ENCODE measurements at places on chromosomes 12 and 14. TPM values are rescaled to one million over a fixed set of nuclear protein-coding genes. Genes with fewer than 3 reads are reported as not detected.
A peak's percentile ranks its signal among the peaks of the same experiment; 100 is the strongest.

DNA sequence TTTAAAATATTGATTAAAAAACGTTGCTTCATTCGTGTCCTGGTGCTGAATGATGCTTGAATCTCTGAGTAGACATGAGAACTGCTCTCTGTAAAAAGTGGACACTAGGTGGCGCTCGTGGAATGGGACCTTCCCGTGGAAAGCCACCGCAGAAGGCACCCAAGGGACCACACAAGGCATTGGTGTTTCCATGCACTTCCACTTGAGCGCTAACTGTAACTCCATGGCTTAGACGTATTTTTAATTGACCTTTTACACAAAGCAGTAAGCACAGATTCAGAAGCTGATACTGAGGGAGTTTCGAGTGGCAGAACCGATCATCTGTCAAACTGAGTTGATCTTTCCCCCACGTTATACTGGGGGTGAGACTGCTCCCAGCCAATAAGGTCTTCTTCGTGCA, 135.3 kb downstream of the PRKCH start:
- H3K27me3 ChIP-seq = no peaks in the 10 kb centered on the region
- H3K4me3 ChIP-seq = no peak overlapping the region
- peaks cover 60% of the 10 kb centered on the region for H3K36me3 ChIP-seq
- peaks cover 70% of the 10 kb centered on the region for H3K4me1 ChIP-seq
- DNase-seq = peak; percentile 74

DNA sequence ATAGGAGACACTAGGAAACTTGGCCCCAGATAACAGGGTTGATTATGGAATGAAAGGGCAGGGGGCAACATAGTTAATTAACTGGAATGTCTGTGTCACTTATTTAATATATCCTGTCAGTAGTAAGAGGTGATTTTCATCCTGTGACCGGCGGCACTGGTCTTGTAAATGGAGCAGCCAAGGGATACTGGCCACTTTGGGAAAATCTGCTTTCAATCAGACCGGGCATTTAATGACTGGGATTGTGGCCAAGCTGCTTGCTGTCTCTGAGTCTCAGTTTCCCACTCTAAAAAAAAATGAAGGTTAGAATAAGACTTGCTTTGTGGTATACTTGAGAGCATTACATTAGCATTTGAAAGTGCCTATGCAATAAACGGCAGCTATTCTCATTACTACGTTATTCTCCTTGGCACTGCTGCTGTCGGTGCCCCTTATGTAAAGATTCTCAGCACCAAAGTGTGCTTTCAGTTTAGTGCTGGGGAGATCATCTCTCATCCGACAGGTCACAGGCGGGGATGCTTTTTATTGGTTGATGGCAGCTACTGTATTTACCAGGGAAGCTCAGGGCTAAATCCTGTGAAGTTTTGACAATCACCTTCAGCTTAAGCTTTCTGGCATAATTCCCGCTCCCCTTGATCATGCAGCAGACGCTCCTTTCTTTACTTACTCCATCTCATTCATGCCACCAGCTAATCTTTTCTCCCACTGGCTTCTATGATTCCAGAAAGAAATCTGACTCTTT, 162.1 kb downstream of the ESRRB start:
- H3K36me3 ChIP-seq = no peaks in the 10 kb centered on the region
- no peak for DNase-seq
- no peak overlapping the region for H3K4me3 ChIP-seq
- H3K27ac ChIP-seq = no peak overlapping the region
- peaks cover 4% of the 10 kb centered on the region for H3K27me3 ChIP-seq
- H3K4me1 ChIP-seq = no peaks in the 10 kb centered on the region

- H3K4me3 ChIP-seq = no peak overlapping the region
- no peak for DNase-seq
- no peaks in the 10 kb centered on the region for H3K36me3 ChIP-seq
- no peaks in the 10 kb centered on the region for H3K4me1 ChIP-seq
- H3K27me3 ChIP-seq = no peaks in the 10 kb centered on the region
These were observed 26.5 kb upstream of the SLC15A5 start for GRCh38 chr12:16303939-16304338.

DNA sequence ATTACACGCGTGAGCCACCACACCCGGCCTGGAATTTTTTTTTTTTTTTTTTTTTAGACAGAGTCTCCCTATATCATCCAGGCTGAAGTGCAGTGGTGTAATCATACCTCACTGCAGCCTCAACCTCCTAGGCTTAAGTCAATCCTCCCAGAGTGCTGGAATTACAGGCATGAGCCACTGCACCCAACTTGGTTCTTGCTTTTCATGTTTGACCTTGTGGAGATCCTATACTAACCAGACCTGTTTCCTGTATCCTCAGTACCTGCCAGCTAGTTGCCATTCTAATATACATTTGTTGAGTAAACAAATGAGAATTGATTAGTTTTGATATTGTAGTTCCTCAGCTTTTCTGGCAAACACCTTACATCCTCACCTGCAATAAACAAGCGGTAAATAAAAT, 3.2 kb upstream of the VSIG10 start:
- H3K4me3 ChIP-seq = no peak overlapping the region
- no peaks in the 10 kb centered on the region for H3K27me3 ChIP-seq
- H3K36me3 ChIP-seq = no peaks in the 10 kb centered on the region
- H3K4me1 ChIP-seq = peaks cover 5% of the 10 kb centered on the region
- DNase-seq = no peak
- H3K27ac ChIP-seq = no peak overlapping the region

- H3K4me3 ChIP-seq = no peak overlapping the region
- peak; percentile 25 for DNase-seq
- H3K27ac ChIP-seq = no peak overlapping the region
These were observed 20.5 kb upstream of the TESC start for GRCh38 chr12:117119592-117120198.

GRCh38 chr12:57483466-57483865, 3.8 kb upstream of the ARHGAP9 start:
- no peaks in the 10 kb centered on the region for H3K27me3 ChIP-seq
- no peak for DNase-seq
- H3K4me1 ChIP-seq = peaks cover 44% of the 10 kb centered on the region

GRCh38 chr12:65902500-65902899, 78.2 kb downstream of the HMGA2 start:
- no peak for DNase-seq
- no peaks in the 10 kb centered on the region for H3K27me3 ChIP-seq
- H3K4me1 ChIP-seq = no peaks in the 10 kb centered on the region
- H3K27ac ChIP-seq = no peak overlapping the region
- H3K4me3 ChIP-seq = no peak overlapping the region

GRCh38 chr14:72611506-72611905, 282.4 kb downstream of the DPF3 start:
- no peak overlapping the region for H3K27ac ChIP-seq
- H3K4me1 ChIP-seq = no peaks in the 10 kb centered on the region
- no peak overlapping the region for H3K4me3 ChIP-seq
- no peak for DNase-seq

- no peaks in the 10 kb centered on the region for H3K36me3 ChIP-seq
- peaks cover 83% of the 10 kb centered on the region for H3K4me1 ChIP-seq
- H3K4me3 ChIP-seq = no peak overlapping the region
- no peak for DNase-seq
- H3K27me3 ChIP-seq = no peaks in the 10 kb centered on the region
These were observed 5.6 kb downstream of the SH2B3 start for GRCh38 chr12:111411185-111411764.

- no peaks in the 10 kb centered on the region for H3K36me3 ChIP-seq
- no peak for DNase-seq
- H3K27ac ChIP-seq = no peak overlapping the region
- H3K4me3 ChIP-seq = no peak overlapping the region
- no peaks in the 10 kb centered on the region for H3K4me1 ChIP-seq
- no peaks in the 10 kb centered on the region for H3K27me3 ChIP-seq
These were observed 58.2 kb downstream of the SETD3 start for GRCh38 chr14:99422228-99423010.

- no peak for DNase-seq
- H3K27ac ChIP-seq = no peak overlapping the region
These were observed 40.2 kb upstream of the OTOGL start for GRCh38 chr12:80059102-80059501.

GRCh38 chr14:74737753-74738325, 24.9 kb downstream of the FCF1 start:
- no peak for DNase-seq
- no peak overlapping the region for H3K4me3 ChIP-seq
- H3K36me3 ChIP-seq = peaks cover 22% of the 10 kb centered on the region
- H3K27me3 ChIP-seq = no peaks in the 10 kb centered on the region
- H3K27ac ChIP-seq = no peak overlapping the region

DNA sequence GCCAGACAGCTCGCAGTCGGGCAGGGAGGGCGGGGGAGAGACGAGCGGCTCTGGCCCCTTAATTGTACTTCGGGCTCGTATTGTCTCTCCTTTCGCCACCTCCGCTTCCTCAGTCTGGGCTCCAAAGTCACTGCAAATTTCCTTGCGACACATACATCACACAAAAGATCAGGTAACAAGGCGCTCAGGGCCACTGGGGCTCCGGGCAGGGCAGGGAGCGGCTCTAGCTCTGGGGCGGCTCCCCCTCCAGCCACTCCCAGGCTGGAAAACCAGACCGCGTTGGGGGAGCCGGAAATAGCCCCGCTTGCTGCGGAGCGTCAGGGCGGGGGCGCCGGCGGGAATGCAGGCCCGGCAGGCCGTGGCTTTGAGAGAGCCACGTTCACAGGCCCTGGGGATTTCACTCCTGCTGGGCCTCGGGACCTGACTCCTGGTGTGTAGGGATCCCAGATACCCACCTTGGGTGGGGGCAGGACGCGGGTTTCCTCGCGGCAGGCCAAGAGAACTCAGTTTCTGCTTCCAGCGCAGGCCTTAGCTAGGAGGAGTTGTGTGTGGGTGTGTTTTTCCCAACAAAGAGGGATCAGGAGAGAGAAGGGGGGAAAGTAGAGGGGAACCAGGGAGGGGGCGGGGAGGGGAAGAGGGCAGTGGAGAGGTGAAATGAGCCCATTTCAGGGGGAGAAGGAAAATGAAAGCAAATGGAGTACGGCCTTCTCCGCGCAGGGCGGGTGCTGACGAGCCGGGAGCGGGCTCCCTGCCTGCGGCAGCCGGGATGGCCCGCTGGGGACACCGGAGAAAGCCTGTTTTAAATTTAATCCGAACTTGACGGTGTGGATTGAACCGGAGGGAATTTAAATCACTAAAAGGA, 4.4 kb upstream of the HOXC9 start:
- no peak for DNase-seq
- H3K4me1 ChIP-seq = peaks cover 42% of the 10 kb centered on the region
- H3K27ac ChIP-seq = no peak overlapping the region
- no peaks in the 10 kb centered on the region for H3K36me3 ChIP-seq
- H3K4me3 ChIP-seq = peak overlapping the region; percentile 64

DNA sequence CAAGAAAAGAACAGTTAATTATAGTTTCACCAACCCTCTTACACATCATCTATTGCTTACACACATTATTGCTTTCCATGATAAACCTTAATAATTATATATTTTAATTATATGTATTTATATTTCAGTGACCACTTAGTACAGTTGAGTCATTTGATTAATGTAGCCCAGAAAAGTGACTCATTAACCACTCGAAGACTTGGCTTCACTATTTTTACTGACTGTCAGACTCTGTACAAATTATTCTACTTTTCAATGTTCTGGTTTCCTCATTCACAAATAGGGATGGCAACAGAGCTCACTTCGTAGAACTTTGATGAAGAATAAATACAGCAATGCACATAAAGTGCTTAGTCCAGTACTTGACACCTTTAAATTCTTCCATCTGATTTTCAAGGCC, 98.3 kb downstream of the CFAP54 start:
- H3K27me3 ChIP-seq = no peaks in the 10 kb centered on the region
- H3K27ac ChIP-seq = no peak overlapping the region
- no peaks in the 10 kb centered on the region for H3K36me3 ChIP-seq
- H3K4me1 ChIP-seq = no peaks in the 10 kb centered on the region

LRFN5 gene
- not detected for total RNA-seq

- no peak overlapping the region for H3K27ac ChIP-seq
- no peaks in the 10 kb centered on the region for H3K36me3 ChIP-seq
- no peak for DNase-seq
- H3K27me3 ChIP-seq = no peaks in the 10 kb centered on the region
These were observed 142.8 kb upstream of the TMCC3 start for GRCh38 chr12:94793191-94793595.

GRCh38 chr14:92687681-92688433, 60.6 kb downstream of the LGMN start:
- peaks cover 13% of the 10 kb centered on the region for H3K36me3 ChIP-seq
- no peak overlapping the region for H3K4me3 ChIP-seq
- H3K27ac ChIP-seq = no peak overlapping the region

DNA sequence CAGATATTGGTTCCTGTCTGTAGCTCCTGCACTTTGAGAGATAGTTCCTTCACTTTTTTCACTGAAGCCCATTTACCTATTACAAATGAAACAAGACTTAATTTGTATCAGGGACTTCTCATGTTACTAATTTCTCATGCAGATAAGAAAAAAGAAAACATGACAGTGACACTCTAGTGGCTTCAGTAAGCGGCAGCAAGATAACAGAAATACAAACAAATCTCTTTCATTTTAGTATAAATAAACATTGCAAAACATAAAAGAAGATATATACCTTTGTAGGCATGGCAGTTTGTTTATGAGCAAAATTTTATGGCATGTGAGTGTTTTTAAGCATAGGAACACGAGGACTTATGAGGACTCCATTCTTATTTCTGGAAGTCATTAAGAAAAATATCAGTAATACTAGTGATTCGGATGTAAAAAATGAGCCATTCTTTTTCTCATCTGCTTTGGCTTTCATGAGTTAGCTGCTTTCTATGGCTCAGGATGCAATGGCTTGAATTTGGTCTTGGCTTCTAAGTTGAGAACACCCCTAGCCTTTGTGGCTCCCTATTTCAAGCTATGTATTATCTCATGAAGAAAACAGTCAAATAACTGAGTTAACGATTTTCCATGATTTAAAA, 310.1 kb upstream of the RGS6 start:
- H3K4me1 ChIP-seq = no peaks in the 10 kb centered on the region
- DNase-seq = no peak
- H3K27ac ChIP-seq = no peak overlapping the region
- no peaks in the 10 kb centered on the region for H3K36me3 ChIP-seq
- no peak overlapping the region for H3K4me3 ChIP-seq
- no peaks in the 10 kb centered on the region for H3K27me3 ChIP-seq

DNA sequence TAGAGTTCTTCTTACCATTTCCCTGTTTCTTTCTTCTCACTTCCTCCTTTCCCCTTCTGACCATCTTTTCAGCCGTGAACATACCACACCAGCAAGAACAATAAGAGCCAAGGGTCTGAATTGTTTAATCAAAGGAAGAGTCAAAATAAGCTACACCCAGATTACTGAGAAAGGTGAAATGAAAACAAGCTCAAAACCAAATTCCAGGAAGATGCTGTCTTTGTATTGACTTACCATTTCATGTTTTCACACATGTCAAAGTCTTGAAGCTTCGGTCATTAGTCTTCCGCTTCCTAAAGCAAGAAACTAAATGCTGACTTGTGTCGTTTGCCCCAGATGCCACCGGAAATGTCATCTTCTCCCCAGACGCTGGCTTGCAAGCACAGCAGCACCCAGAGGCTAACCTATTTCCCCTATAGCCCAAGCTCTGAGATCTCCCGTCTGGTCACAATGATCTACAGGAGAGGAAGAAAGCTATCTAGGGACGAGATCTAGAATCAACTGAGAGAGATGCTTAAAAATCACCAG, 136.5 kb upstream of the AMIGO2 start:
- peak; percentile 82 for DNase-seq
- no peaks in the 10 kb centered on the region for H3K27me3 ChIP-seq
- peaks cover 32% of the 10 kb centered on the region for H3K4me1 ChIP-seq
- peak overlapping the region; percentile 65 for H3K27ac ChIP-seq
- peak overlapping the region; percentile 73 for H3K4me3 ChIP-seq

TAS2R46 gene
- 1.1 TPM for total RNA-seq

- H3K27me3 ChIP-seq = peaks cover 24% of the 10 kb centered on the region
- no peak overlapping the region for H3K4me3 ChIP-seq
- no peaks in the 10 kb centered on the region for H3K36me3 ChIP-seq
- no peak overlapping the region for H3K27ac ChIP-seq
- DNase-seq = no peak
These were observed 14.9 kb upstream of the FIGNL2 start for GRCh38 chr12:51863363-51863932.

Data from CD4-positive, alpha-beta memory T cell (primary cell).